ENCODE measurements at places on chromosomes 11 and 22.

- DNase-seq: no peak
These were observed 146.2 kb downstream of the RBFOX2 start for GRCh38 chr22:35882211-35883030.

DNA sequence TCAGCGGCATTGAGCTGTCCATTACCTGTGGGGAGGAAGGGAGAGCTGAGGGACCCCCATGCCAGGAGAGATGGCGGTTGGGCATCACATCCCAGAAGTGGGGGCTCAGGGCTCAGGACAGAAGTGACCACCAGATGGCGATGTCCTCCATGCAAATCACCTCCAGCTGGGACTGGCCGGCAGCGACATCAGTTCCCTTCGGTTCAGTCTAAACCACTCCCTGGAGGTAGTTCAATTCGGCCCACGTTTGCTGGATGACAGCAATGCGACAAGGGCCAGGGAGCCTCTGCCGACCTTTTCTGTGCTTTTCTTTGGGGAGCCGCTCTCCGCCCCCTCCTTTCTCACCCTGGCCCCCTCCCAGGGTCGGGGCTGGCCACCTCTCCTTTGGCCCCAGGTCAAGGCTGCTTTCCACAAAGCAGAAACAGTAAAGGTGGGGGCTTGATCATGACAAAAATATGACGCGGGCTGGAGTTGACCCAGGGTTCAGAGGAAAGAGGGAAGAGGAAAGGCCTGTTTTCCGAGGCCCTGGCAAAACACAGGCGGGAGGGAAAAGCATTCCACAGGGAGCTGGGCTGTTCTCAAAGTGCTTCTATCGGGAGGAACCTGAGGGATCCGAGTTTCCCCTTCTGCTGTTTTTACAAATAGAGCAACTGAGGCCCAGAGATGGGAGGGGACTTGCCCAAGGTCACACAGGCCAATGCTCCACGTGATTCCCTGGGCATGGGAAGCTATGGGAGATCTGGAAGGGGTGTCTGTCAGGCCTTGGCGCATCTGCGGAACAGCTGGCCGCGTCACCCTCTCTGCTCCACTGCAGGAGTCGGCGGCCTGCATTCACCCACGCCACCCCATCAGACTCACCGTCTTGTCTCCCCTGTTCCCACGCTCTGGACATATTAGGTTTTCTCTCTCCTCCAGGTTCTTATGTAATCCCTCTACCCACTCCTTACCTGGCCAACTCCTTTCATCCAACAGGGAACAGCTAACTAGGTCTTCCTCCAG lies 54.7 kb downstream of the FBXO7 start:
- peak; percentile 46 for DNase-seq

DNA sequence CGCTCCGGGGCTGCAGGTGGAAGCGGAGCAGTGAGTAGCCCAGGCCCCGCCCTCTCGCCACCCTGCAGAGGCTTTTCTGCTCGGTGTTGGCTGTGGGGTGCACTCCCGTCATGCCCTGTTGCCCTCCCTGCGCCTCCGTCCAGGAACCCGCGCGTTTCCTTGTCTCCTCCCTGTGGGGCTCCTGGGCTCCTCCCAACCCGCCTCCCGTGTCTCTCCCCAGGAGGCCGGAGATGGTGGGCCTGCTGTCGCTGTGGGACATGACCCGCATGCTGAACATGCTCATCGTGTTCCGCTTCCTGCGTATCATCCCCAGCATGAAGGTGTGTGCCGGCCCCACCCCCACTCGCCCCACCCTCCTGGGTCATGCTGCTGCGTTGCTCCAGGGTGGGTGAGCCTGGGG lies 32.4 kb downstream of the TPCN2 start:
- DNase-seq: no peak

GRCh38 chr11:9664276-9665171 lies 647 bp downstream of the SWAP70 start:
- no peak for DNase-seq

GRCh38 chr22:39871008-39871798 lies 22.4 kb downstream of the ENTHD1 start:
- DNase-seq: no peak

Measured in stimulated activated CD4-positive, alpha-beta T cell treated with anti-CD3 and anti-CD28 coated beads, TNF-alpha, amount 100 ng/mL, for 48 hours (primary cell).